ENCODE measurements at places on chromosomes 4 and X. TPM values are rescaled to one million over a fixed set of nuclear protein-coding genes. Genes with fewer than 3 reads are reported as not detected.

- no peak for DNase-seq
Observed at GRCh38 chr4:13956947-13957346, 329.4 kb upstream of the BOD1L1 start.

DNA sequence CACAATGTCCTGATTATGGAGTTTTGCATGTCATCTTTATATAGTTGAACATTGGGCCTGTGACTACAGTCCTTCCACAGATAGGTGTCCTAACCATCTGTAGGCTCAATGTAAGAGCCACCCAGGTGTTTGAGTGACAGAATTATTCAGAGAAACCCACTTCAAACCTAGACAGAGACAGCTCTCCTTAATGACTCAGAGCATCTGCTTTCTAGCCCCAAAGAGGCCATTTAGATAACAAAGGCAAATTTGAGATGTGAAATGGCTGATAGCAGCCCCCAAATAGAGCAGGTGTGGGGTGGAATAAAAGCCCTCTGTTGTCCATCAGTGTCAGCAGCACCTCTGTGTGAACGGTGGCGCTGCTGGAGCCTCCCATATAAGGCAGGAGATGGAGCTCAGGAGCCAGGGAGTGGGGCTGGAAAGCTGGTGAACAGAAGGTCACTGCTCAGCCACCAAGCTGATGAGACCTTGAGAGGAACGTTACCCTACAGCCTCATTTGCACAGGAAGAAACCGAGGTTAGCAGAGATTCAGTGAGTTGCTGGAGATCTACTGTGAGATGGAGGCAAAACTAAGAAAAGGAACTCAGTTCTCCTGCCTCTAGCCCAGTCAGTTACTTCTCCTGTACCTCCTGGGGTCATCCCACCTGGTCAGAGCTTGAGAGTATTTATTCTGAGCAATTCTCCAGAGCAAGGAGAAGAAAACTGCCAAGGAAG, 153.3 kb upstream of the LNX1 start:
- no peak for DNase-seq

GRCh38 chrX:13892856-13893255, 76.0 kb upstream of the GPM6B start:
- DNase-seq = no peak

DNA sequence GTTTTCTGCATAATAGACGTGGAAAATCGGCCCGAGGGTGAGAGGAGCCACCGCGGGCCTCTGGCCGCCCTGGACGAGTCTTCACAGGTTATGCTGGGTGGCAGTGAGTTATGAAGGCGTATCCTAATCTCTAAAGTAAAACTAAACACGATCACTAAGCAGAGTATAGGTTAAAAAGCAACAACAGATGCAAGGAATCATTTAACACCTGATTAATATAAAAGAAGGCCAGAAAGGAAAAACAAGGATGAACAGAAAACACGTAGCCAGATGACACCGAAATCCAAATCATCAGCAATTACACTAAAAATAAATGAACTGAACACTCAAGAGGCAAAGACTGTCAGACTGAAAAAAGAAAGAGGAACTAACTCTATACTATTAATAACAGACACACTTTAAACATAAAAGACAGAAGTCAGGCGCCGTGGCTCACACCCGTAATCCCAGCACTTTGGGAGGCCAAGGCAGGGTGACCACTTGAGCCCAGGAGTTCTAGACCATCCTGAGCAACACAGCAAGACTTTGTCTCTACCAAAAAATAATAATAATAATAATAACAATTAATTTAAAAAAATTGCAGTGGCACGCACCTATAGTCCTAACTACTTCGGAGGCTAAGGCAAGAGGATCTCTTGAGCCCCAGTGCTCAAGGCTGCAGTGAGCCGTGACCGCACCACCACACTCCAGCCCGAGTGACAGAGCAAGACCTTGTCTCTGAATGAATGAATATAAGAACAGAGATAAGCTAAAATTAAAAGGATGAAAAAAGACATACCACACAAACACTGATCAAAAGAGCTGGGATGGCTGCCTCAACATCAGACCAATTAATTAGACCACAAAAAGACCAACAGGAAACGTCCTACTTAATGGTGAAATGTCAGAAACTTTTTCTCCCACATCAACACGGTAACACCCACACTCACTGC, 30.0 kb downstream of the CTBP1 start:
- no peak for DNase-seq

DNA sequence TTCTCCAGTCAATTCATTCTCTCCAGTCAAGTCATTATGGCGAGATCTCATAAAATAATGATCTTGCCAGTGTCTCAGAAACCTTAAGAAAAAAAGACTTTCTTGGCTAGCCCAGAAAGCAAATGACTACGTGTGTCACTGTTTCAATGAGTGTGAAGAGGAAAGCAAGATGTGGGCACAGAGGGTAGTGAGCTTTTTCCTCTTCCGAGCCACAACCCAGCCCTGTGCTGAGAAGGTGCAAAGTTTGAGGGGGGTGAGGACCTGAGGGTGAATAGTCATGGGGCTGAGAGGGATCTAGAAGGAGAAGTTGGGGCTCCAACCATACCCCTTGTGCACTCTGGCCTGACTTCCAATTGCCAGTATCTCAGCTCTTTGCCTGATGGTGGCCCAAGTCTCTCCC, 85.6 kb upstream of the EGFL6 start:
- no peak for DNase-seq

GRCh38 chrX:31397119-31397518, 325.3 kb upstream of the FTHL17 start:
- no peak for DNase-seq

- DNase-seq = no peak
Observed at GRCh38 chrX:71301195-71301924, at the start of gene ITGB1BP2. TSS of gene ITGB1BP2 (plus strand) at chrX:71301750. CDS start at chrX:71301807, 57 bp downstream.

- no peak for DNase-seq
Observed at GRCh38 chr4:129604632-129605255, 508.8 kb downstream of the C4orf33 start.

GRCh38 chrX:28472926-28473325, 114.3 kb upstream of the IL1RAPL1 start:
- DNase-seq = no peak

GRCh38 chr4:9758641-9759317, 22.7 kb upstream of the DRD5 start:
- no peak for DNase-seq

DNA sequence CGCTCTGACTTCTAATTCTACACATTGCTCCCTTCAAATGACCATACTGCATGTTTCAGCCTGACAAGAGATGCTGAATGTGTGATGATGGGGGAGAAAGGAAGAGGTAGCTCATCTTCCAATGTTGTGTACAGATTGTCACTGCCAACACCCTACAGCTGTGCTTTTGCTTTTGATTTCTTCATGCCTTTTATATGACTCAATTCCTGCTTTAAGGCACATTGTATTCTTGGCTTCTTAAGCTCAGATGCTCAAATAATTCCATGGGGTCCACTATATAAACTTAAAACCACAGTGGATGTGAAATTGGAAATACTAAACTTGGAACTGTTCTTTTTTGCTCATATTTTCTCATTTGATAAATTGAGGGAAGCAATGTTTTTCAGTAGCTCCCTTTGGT, 183.2 kb upstream of the WDFY3 start:
- no peak for DNase-seq

DNA sequence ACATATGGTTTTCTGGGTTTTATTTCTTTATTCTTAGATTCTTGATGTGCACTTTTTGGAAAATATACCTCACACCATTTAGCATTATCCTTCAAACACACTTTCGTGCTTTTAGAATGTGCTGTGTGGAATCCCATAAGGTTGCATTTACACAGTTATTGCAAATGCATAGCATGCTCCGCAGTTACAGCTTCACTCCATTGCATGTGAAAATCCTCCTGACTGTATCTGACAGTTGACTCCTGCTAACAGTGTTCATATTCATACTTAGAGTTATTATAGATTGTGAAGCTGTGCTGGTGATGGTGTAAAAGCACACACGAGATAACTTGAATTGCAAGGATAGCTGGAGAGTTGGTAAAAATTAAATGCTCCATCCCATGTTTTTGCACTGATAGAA, 811.5 kb upstream of the TENM3 start:
- DNase-seq = no peak

DNA sequence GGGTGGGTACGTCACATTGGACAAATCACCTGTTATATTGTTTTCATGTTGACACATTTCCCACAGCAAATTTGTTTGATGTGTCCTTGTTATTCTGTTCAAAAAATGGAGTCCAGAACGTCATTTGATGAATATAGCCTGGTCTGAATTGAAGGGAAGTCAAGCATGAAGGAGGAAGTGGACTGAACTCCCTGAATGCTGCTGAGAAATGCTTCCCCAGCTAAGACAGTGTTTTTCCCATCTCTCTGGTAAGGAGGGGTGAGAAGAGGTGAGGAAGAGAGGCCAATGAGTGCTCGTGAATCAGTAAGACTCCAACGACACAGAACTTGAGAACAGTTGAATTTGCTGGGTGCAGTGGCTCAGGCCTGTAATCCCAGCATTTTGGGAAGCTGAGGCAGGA, 127.4 kb downstream of the RBM47 start:
- DNase-seq = no peak

GRCh38 chrX:150664290-150664689, 28.9 kb upstream of the MTMR1 start:
- DNase-seq = peak; percentile 44

DNA sequence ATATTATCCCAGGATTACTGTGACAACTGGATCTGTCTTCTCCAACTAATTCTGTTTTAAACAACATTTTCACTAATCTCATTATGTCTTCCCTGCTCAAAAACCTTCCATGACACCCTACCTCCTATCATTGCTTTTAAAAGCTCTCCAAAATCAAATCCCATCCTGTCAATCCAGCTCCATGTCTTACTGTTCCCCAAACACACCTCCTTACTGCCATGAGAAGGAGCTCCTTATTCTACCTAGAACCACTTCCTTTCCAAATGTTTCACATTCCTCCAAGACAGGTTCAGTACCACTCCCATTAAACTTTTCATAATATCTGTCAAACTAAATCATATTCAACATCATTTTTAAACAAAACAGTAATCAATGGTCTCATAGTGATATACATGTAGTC, 66.9 kb upstream of the WDR17 start:
- DNase-seq = no peak

- no peak for DNase-seq
Observed at GRCh38 chr4:166257891-166258290, 384.9 kb downstream of the TLL1 start.

DNA sequence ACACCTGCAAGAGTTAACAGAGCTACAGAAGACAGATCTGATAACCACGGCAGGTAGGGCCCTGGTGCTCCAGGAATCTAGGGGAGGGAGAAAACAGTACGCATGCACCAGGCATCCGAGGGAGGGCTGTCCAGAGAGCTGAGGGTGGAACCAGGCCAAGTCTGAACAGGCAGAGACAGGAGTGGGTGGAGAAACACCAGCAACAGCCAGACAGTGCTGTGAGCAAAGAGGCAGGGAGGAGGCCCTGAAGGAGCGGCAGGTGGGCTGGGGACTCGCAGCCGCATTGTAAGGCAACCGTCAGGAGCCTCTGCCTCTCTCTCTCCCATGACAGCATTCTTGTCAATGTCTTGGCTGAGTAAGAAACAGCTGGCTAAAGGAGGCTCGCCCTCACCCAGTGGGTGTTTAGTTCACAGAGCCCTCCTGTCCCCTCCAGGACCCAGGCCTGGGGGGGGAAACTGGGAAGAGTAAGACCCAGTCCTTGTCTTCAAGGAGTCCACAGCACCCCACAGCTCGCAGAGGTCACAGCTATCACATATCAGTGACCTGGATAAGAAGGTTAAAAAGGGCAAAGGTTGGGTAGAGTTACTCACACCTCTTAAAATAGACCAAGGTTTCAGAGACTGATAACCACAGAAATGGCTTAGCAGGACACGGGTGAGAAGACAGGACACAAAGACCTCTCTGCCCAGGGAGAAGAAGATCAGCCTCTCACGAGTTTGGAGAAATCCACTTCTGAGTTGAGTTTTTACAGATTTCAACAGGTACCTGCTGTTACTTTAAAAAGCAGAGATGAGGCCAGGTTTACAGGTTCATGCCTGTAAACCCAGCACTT, 10.5 kb downstream of the ACSL1 start:
- peak; percentile 66 for DNase-seq

DNA sequence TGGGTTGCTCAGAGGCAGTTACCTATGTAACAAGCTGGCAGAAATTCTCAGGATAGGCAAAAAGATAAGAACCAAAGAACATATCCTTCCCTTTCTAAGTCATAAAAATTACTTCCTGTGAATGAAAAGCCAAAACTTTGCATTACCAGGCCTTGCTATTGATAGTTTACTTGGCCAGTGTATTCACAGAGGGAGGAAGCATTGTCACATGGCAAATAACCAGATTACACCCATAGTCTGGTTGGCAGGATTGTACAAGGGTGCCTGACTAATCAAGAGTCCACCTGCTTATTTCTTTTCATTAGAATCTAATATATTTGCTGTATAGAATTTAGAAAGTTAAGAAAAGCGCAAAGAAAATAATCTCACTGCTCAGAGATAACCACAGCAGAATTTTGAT, 14.1 kb downstream of the XIAP start:
- DNase-seq = no peak

DNA sequence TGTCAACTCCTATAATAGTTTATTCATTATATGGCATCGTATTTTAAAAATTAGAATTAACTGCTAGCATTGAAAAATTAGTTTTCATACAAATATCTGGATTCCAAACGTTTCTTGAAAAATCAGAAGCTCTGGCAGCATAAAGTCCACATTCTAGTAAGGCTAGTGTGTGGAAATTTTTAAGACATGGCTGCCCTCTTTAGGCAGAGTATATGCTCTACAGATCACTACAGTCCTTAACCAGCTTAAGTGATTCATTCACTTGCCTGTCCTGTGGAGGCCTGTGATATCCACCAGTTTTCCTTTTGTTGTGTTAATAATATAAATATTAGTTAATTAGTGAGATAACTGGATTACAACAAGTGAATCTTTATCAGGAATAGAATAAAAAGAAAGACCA, 287.2 kb downstream of the OPHN1 start:
- no peak for DNase-seq

DNA sequence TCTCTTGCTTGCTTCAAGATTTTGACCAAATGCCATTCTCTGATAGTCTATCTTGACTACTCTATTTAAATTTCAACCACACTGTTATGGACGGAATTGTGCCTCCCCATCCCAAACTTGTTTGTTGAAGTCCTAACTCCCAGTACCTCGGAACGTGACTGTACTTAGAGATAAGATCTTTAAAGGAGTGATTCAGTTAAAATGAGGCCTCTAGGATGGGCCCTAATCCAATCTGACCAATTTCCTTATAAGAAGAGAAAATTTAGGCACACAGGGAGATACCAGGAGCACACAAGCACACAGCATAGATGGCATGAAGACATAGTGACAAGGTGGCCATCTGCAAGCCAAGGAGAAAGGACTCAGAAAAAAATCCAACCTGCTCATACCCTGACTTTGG, 269.9 kb downstream of the KCNIP4 start:
- DNase-seq = no peak

GRCh38 chr4:62661821-62662220, 1461.7 kb downstream of the ADGRL3 start:
- no peak for DNase-seq

The POU3F4 gene
- not detected for total RNA-seq

The RPA4 gene
- total RNA-seq = 0.34 TPM

The MAGEB1 gene
- not detected for total RNA-seq

The HAND2 gene
- 64.6 TPM for total RNA-seq

The CTAG2 gene
- not detected for total RNA-seq

The PF4V1 gene
- not detected for total RNA-seq

The DKK2 gene
- total RNA-seq = 3.9 TPM

Data from heart right ventricle (tissue), 16 donors.